ENCODE measurements at places on chromosomes 4 and X.

DNA sequence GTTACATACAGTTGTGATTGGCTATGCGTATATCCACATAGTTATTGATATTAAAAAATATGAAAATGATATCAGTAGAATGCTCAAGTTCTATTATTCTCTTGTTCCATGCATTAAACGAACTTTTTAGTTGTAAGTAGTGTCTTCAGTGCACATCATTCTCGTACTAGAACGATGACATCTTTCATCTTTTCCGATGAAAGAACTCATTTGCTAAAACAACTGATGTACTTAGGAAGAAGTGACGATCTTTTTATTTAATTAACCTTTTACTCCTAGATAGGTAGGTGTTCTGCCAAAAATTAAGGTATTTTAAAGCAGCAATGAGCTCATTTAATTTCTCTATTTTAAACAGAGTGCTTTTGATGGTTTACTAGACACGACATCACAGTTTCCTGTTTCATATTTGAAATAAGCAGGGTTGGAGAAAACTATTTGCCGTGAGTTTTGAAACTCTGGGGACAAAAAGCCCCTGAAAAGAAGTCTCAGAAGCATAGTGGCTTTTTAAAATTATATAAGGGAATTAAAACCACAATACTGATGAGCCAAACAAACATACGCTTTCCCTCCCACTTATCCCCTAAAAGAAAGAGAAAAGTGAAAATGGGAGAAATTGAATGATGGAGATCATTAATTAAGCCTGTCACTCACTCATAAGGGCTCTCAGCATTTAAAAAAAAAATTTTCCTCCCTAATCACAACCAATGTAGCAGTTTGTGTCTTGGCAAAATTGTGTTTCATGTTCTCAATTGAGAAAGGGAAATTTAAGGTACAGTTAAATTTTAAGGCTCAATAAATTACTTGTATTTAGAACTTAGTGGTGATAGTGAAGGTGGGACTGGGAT is 25.6 kb downstream of the SPRY1 start:
- DNase-seq = no peak

DNA sequence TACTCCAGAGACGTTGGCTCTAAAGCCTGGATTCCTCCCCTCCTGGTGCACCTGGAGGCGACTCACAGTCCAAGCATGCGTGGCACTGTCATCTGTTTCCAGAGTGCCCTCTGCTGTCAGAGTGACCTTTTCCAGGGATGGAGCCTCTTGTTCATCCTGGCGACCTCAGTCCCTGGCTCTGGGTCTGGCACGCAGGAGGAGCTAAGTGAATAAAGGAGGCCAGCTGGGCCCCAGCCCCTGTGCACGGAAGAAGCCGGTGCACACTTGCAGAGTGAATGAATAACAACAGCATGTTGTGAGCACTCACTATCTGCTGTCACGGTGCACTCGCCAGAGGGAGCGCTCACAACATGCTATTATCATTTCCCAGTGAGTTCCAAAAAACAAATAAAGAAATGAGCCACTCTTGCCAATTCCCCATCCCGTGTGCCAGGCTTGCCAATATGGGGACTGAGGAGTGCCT is 27.8 kb upstream of the PSAPL1 start:
- DNase-seq = no peak

GRCh38 chr4:2501034-2501594 is 32.2 kb downstream of the RNF4 start:
- no peak for DNase-seq

- no peak for DNase-seq
Measured at GRCh38 chrX:110915111-110915510, 119.5 kb upstream of the CHRDL1 start.

GRCh38 chr4:173534434-173534833 is 4.4 kb upstream of the HAND2 start:
- no peak for DNase-seq

DNA sequence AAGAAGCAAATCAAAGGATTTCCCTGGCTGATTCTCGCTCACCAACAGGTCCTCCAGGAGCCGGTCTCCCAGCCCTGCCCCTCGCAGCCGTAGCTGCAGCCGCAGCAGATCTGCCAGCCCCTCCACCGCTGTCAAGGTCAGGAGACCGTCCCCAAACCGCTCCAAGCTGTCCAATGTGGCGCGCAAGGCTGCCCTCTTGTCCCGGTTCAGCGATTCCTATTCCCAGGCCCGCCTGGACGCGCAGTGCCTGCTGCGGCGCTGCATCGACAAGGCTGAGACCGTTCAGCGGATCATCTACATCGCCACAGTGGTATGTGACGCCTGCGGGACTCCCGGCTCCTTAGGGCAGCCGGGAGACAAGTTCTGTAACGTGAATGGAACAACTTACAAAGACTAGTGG is 25.6 kb downstream of the SPATA18 start:
- no peak for DNase-seq

DNA sequence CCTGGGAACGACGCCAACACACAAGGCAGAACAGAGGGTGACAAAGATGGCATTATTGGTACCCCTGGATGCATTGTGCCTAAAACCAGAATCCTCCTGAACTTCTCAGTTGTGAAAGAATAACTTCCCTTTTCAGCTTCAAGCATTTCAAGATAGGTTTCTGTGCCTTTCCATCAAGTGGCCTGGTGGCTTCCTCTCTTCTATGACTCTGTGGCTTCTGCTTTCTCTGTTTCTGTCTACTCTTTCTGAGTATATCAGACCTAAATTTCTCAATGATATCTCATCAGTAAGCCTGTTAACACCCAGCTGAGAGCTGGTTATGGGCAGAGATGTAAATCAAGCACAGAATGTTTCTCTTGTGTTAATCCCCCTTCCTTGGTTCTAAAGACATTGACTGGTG is 21.4 kb upstream of the FAM9B start:
- no peak for DNase-seq

- DNase-seq = no peak
Measured at GRCh38 chr4:78459327-78459726, 92.2 kb upstream of the ANXA3 start.

DNA sequence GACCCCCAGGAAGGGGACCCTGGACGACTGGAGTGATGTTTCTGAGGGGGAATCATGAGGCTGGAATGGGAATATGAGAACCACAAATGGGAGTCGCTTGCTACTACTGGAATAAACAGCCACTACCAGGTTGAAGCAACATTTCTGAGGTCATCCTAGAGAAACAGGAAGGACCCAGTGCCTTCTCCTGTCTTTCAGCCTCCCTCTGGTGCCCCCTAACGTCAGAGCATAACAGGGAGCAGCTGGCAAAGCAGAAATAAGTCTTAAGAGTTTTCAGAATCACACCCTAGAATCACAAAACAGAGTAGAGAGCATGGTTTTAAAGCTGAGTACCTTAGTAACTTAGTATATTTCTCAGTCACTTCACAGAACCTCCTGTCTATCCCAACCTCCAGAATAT is 347.8 kb upstream of the PITX2 start:
- no peak for DNase-seq

GRCh38 chrX:107716118-107716684 is 59.4 kb downstream of the TSC22D3 start:
- DNase-seq = no peak

DNA sequence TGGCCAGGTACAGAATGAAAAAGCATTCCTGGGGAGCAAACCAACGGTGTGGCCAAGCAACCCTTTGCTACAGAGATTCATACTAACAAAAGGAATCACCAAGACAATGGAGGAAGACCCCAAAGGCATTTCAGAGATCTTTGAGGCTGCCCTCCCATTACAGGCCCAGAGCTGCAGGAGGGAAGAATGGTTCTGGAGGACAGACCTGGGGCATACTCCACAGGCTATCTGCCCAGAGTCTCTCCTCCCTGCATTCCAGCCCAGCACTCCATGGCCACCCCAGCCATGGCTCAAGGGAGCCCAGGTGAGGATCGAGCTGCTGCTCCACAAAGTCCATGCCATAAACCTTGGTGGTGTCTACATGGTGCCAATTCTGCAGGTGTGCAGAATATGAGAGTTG is 81.9 kb downstream of the ATP11C start:
- no peak for DNase-seq

DNA sequence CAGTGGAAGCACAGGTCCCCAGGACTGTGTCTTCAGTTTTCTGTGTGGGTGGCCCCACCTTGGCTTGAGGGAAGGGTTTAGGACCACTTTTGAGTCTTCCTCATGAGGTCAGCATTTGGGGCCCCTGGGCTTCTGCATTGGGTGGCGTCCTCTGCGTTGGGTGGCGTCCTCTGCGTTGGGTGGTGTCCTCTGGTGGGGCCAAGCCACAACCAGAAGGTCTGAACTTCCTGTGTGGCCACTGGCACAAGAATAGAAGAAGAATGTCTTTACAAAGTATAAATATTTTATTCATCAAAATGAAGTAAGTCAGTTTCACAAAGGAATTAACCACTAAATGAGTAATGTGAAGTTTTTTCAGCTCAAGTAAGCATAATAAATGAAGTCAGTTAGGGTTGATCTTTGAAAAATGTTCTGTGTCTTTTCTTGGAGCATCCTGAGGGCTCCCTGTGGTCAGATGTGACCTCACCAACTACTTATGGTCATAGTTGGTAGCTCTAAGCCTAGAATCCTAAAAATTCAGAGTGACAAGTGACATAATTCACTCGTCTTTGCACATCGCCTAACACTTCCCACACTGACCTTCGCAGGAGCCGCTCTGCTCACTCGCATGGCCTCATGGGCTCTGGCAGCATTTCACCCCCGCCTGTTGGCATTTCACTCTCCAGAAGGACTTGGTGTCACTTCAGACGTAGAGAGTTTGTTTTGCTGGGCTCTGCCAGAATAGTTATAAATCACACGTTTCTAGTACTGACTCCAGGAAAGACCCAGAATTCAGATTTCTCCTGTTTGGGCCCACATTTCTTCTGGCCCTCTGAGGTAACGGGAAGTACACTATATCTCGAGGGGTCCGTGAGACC is 39.0 kb upstream of the HGFAC start:
- no peak for DNase-seq

GRCh38 chr4:184461711-184462441 is 12.5 kb downstream of the IRF2 start:
- DNase-seq = no peak

DNA sequence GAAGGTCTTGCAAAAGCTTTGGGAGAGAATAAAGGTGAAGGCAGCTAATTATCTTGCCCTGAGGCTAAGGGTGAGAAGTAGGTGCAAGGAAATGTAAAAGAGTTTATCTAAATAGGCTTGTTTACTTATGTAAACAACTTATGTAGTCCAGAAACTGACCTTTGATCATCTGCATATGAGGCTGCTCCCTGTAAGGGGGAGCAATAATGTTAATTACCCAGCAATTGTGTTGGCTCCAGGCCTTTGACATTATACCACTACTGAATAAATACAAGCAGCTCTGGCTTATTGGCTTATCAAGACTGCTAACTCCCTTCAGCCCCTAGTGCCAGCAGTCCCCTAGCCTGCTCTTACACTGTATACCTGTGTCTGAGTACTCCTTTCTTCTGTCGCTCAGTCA is 303.7 kb upstream of the GNPDA2 start:
- no peak for DNase-seq

DNA sequence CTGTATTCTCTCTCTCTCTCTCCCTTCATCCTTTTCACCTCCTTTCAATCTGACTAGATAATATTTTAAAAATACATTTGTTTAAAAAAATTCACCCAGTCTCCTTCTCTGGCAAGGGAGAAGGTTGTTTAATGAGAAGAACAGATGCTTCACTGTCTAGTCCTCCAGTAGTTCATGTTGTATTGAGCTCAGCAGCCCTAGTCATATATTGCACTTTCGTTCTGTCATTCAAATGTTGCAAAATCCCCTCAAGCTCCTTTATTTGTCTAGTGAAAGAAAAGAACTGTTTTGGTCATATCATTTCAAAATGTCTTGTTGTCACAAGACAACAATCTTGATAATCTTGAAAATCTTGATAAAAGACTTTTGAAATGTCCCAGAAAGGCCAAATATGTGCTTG is 248.0 kb downstream of the GALNTL6 start:
- DNase-seq = no peak

DNA sequence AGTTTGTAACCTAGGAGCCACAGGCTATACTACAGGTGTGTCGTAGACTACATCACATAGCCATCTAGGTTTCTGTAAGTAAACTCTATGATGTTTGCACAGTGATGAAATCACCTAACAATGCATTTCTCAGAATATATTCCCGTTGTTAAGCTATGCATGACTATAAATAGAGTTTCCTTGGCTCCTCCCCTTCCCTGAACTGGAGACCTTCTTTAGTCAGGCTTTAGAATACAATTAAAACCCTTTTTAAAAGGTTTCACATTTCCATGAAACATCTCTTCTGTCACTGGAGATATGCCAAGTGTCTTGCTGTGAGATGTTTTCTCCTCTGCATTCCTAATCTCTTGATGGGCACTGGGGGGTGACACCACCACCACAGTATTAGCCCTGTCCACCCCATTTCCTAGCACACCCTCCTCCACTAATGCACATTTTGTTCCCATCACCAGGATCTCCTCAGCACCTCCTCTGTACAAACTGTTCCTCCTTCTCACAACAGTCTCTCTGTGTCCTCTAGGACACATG is 334.6 kb upstream of the CPEB2 start:
- no peak for DNase-seq

DNA sequence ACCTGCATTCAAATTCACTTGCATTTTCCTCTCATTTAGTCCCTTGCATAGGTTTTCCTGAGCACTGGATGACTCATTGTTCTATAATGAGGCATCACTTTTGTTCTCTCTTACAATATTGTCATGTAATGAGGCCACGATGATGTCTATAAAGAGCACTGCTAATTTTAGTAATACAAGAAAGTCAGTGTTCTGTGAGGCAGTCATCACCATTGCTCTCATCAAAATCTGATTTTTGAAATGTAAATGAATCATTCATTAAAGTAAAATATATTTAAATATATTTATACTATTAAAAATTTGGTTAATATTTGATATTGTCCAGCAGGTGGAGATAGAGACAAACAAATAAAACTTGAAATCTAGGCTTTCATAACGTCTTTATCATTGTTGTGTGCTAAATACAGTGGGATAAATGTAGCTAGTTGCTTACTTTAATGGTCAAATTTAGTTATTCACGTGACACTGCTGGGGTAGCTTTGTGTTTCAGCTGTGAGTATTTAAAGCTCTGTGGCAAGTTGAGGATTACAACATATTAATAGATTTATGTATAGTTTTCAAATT is 15.4 kb downstream of the HMGB2 start:
- no peak for DNase-seq

GRCh38 chrX:153693216-153694086 is 5.7 kb downstream of the SLC6A8 start:
- DNase-seq = no peak

GRCh38 chrX:2576793-2577192 is 76.0 kb upstream of the DHRSX start:
- DNase-seq = no peak
